ENCODE measurements at places on chromosomes 4 and X.

DNA sequence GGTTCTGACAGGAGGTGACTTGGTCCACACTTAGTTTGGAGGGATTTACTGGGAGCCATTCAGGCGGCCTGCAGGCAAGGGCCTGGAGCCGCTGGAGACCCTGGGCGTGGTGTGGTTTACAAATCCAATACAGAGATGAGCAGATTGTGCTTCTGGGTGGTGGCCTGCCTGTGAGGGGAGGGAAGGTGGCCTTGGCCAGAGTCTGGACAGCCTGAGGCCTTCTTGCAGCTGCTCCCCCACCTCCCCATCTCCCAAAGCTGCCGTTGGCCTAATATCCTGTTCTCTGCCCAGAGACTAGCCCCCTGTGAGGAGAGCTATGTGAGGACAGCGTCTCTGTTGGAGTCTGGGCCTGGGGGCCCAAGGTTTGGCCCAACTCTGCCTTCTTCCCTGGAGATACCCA, 163.9 kb upstream of the MAMLD1 start:
- no peak for DNase-seq

DNA sequence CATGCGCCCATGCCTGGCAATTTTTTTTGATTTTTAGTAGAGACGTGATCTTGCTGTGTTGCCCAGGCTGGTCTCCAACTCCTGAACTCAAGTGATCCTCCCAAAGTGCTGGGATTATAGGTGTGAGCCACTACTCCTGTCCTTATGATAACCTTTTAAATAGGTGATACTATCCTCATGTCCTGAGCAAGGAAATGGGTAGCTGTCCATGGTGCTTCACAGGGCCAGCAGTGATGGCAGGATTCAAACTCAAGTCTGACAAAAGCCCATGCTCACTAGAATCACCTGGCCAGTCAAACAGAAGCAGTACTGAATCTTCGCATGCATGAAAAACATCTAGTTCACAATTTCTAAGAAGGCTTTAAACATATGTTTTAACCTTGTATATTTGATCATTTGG, 235.1 kb downstream of the NR3C2 start:
- no peak for DNase-seq

DNA sequence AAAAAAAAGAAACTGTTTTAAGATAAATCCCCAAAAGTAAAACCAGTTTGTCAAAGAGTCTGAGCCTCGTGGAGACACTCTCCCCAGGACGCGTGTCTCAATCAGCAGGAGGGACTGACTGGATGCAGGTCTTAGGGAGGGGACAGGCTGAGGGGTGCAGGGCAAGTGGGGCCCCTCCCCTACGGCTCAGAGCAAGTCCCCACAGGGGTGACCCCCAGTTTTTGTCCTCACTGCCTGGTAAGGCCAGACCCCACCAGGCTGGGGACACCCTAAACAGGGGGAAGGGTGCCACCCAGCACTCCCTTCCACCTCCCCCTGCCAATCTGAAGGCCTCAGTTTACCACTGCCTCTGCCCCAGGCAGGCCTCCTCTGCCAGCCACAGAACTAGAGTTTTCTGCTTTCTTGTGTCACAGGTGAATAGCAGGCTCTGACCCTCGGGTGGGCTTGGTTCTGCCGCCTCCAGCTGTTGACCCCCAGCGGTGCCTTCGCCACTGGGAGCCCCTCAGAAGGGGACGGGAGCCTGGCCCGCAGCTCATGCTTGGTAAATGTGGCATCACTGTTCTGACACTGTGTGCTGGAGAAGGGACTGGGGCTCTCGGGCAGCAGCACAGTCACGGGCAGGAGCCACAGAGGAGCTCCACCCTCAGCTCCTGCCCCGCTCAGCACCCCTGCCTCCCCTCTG, 69.8 kb upstream of the MXD4 start:
- DNase-seq, result no peak

DNA sequence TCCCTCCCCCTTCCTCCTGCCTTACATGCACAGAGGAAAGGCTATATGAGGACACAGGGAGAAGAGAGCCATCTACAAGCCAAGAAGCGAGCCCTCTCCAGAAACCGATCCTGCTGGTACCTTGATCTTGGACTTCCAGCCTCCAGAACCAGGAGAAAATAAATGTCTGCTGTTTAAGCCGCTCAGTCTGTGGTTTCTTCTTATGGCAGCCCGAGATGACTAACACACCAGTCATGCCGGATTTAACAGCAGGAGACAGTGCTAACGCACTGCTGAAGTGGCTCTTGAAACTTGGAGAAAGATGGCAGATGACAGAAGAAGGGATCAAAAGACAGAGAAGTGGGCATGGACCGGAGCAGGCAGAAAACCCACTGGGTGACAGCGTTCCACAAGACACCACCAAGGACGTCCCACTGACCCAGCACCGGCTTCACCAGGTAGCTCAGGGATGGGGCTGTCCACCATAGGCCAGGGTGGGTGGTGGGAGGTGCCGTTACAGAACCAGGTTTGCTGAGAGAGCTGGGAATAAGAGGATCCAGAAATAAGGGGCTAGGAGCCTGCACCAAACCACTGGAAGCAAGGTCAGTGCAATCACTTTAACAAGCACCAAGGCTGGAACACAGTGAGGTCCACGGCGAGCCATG, 6.2 kb upstream of the MAN2B2 start:
- DNase-seq, result no peak

- no peak for DNase-seq
Observed at GRCh38 chrX:49309401-49309981, 6.0 kb downstream of the GAGE10 start.

DNA sequence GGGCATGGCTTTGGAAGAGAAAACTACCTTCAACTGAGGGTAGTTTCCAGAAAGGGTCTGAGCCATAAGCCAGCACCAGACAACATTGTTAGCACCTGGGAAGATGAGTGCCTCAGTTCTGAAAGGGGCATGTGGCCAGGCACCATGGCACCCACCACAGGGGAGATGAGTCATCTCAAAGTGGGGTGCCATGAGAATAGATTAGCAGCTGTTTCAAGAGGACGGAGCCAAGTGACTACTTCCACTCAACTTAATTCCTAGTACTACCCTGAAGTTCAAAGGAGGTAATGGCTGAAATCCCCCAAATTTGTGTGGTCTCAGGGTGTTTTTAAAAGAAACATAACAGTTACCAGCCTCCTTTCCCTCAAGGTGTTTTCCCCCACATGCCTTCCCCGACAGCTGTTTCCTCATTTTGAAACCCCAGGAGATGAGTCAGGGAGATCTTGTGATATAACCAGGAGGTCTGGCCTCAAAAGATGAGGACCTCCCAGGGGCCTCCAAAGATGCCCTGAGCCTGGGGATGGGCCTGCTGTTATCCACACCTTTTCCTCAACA, 27.8 kb upstream of the FTHL17 start:
- no peak for DNase-seq

- no peak for DNase-seq
Observed at GRCh38 chr4:91212211-91212610, 1085.0 kb downstream of the CCSER1 start.

DNA sequence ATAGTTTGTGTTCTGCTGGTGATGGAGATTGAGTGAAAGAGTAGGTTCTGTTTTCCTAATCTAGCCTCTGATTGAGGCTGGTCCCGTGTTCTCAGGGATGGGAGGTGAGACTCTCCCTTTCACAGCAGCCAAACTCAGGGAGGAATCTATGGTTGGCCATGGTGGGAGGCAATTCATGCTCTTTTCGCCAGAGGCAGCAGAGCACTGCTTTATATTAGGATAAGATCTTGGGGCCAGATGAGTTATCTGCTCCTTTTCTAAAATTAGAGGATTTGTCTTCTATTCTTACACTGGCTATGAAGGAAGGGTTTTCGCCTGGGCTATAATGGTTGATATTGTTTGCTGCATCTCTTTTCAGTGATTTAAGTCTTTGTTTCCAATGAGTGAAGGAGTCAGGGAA, 63.9 kb upstream of the NLGN4X start:
- DNase-seq, result no peak

Measured in DMS153 (cell line).